ENCODE measurements at places on chromosomes 16 and 17.

DNA sequence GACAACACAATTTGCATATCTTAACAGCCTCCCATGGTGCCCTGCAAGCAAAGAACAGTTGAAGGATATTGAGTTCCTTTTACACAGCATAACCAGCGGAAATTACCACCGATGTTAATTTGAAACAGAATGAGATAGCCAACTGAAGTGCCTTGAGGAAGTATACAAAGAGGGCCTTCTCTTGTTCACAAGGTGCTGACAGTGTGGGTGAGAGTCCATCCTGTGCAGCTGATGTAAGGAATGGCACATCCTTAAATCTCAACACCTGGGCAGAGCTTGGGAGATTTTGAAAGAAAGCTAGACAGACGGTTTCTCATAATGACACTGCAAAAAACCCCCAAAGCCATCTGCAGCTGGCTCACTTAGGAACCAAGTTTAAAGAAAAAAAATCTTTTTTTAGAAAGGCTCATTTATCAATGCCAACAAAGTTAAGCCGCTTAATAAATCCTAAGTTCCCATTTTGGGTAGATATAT lies 818.6 kb downstream of the KCNJ2 start:
- no peak for DNase-seq

DNA sequence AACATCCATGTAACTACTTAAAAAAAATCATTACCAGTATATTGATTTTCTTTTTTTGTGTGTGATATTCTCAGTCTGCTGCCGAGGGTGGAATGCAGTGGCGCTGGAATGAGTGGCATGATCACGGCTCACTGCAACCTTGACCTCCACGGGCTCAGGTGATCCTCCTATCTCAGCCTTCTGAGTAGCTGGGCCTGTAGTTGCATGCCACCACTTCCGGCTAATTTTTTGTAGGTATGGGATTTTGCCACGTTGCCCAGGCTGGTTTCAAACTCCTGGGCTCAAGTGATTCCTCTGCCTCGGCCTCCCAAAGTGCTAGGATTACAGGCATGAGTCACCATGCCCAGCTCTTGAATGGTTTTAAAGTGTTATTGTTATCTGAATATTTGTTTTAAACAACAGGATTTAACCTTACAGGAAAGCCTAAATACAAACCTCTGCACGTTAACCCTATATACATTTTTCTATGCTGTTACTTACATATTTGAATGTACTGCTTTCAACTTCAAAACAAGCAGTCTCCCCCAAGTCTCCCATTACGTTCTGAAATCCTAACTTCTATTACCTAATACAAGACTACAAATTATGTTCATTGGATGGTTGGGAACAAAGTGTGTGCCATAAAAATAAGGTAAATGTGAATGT lies 61.7 kb downstream of the KPNA2 start:
- DNase-seq: no peak

GRCh38 chr16:88812513-88813268 lies 963 bp upstream of the APRT start:
- DNase-seq: no peak

DNA sequence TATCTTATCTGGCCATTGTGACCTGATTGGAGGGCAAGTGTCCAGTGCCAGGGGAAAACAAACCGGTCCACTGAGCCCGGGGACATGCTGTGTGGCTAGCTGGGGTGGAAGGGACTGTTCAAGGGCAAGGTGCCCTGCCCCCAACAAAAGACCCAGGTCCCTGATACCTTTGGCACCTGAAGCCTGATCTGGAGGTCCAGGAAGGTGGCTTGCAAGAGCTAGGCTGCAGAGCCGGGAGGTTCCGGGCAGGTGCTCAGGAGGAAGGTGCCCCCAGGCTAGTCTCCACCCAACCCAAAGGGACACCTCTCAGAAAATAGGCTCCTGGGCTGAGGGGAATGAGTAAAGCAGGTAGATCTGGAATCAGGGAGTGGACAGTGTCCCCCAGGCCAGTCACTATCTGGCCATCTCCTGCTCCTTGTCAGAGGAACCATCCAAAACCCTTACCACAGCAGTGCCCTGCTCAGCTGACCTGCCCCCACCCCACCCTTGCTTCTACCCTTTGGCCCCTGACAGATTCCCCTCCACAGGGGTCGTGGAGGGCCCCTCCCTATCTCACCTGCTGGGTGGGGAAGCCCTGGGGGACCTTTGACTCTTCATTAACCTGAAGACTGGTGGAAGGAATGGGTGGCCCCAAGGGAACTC lies 6.2 kb downstream of the NAT9 start:
- no peak for DNase-seq

GRCh38 chr16:65213866-65214595 lies 92.2 kb upstream of the CDH11 start:
- no peak for DNase-seq

DNA sequence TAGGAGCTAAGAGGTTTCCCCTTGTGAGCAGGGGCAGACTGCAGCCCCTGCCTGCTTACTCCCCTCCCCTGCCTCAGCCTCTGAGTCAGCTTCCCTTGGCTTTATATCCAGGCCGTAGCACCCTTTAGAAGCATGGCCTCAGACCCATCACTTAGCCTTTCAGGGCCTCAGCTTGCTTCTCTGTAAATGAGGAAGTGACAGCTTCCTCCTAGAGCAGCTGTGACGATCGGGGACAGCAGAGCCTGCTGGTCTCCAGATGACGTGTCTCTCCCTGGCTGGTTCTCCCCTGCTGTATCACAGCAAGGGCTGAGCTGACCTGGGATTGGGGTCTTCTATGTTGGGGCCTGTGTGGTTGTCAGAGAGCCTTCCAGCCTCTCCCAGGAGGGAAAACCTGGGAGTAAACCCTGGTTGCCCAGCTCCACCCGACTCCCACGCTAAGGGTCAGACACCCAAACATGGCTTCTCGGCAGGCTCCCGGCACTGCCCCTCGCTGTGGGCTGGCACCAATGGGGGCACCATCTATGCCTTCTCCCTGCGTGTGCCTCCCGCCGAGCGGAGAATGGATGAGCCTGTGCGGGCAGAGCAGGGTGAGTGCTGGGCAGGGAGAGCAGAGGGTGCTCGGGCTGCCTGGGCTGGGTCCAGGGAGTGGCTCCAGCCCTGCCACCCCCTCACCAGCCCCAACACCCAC lies 16.3 kb upstream of the MYO15B start:
- no peak for DNase-seq
